CD4-positive, alpha-beta T cell treated with Interleukin-1 beta for 1 hour (primary cell): ENCODE measurements at places on chromosomes 7 and 10.

- DNase-seq: no peak
Measured at GRCh38 chr10:100759331-100759730, 13.9 kb downstream of the PAX2 start.

- no peak for DNase-seq
Measured at GRCh38 chr10:43852149-43852548, 203.5 kb upstream of the ZNF32 start.

- no peak for DNase-seq
Measured at GRCh38 chr7:148590471-148590870, at the start of gene C7orf33. Gene C7orf33, plus strand, starts transcription at chr7:148590766. Its CDS starts 160 bp downstream, at chr7:148590926.

DNA sequence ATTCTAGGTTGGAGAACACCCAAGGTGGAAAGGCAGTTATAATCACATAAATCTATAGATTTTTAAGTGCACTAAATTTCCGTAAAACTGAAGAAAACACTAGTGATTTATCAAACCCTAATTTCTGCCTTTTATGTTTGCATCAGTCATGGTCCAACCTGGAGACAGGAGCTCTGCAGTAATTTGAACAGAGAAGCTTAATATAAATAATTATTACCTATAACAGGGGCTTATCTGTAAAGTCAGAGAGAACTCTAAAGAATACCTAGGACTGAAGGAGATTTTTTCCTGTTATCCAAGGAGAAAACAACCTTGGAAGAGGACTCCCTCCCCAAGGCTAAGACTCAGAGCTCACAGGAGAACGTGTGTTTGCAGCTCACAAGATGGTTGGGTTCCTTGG, 95.1 kb downstream of the MPP7 start:
- DNase-seq: no peak

DNA sequence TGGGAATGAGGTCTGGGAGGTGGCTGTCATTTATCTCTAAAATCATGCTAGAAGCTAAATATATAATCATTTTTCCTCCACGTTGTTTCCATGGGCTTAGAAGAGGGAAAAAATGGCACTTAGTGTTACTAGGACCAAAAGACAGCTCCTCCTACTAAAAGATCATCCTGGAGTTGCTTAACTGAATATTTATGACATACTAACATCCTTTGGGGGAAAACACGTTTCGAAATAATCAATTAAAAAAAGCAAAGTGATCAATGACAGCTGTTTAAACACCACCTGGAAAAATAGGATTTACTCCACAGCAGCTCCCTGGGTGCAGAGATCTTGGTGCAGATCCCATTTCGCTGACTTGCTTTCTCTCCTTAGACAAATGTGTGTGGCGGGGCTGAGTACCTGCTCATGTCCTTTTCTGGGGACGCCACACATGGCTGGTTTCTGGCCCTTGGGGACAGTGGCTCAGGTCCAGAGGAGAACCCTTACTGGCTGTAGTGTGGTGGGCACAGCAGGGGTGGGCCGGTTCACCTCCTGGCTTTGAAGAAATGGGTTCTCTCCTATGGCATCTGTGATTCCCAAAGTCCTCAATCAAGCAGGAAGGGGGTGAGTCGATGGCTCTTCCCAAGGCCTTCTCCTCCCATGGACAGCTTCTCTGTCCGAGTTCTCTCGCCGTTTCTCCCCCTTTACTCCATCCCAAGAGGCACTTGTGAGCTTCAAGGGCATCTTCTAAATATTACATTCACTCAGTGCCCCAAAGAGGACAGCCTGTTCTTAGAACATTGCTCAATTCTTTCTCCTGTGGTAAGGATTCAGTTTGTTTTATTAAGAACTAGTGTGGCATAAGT, 156.4 kb upstream of the KLF14 start:
- no peak for DNase-seq

DNA sequence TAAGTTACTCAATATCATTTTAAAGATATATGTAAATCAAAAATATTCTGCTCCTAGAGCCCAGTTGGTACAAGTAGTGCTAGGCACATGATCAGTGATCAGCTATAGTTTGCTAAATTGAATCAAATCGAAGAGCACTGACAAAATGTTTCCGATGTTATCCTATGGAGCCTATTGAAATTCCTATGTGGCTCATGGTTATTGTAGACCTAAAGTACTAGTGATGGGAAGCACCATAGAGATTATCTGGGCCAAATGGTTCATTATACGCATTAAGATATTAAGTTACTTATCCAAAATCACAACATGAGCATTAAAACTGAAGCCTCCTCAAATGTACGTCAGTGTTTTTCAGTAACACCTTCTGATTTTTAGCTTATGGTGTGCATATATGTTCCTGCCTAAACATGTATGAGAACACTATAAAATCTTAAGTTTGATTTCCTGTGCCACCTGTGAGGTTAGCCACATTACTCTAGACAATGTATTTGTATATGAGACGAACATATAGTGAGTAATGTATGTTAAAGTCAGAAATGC, 103.2 kb downstream of the IQUB start:
- DNase-seq: no peak
